ENCODE measurements at places on chromosomes 13 and 19. TPM values are rescaled to one million over a fixed set of nuclear protein-coding genes. Genes with fewer than 3 reads are reported as not detected.

DNA sequence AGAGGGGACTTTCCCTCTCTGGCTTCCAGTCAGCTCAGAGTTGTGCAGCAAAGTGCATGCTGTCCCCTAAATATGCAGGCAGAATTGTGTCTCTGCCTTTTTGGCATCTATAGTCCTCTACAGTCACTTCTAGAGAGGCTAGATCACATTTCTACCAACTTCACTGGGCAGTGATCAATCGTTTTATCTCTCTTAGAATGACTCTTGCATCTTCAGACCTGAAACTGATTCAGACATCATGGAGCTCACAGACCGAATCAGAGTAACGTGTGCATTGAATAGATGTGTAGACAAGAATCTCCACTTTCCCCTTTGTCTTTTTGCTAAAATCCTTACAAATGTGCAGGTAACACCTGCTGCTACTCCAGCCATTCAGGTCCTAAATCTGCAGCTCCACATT is 6.2 kb downstream of the ZNF253 start:
- no peak for DNase-seq

- no peak for DNase-seq
Observed at GRCh38 chr13:21336609-21337349, 122.3 kb downstream of the ZDHHC20 start.

DNA sequence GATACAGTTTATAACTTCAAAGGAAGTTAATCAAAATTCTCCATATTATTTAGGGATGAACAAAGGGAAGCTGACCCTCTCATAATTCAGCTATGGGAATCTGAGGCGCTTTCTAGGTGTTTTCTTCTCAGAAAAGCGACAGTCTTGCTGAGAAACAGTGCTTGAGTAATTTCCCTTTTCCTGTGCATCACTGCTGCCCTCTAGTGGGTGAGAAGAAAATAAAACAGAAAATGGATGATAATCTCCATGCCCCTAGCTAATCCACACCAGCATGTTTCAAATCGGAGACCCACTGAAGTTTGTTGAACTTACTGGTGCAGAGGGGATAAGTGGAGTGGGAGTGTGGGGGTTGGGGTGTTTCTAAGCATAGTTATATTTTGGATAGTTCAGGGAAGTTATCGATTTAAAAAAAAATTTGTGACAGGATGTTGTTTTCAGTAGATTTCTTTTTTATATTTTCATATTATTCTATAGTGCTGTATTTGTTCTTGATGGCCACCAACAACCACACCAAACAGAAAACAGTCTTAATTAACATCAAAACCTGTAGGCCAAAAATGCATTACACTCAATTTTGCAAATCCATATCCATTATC is 21.4 kb downstream of the LCP1 start:
- peak; percentile 54 for DNase-seq

GRCh38 chr13:91361755-91362271 is 14.3 kb downstream of the MIR17HG start:
- DNase-seq: no peak

DNA sequence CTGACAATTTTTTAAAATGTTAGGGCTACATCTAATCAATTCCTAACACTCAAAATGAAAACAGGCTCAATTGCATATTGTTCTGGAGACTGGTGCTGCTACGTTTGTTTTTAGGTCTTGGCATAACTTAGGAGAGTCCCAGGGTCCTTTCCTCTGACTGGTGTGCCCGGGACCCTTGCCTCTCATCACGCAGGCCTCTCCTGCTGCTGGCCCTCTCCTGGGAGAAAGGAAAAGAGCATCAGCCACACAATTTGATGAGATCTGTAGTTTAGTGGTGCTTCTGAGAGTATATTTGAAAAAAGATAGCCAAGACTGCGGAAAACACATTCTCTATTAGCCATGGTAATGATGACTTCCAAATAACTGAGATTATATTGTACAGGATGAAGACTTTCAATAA is 380.0 kb downstream of the KLF12 start:
- no peak for DNase-seq

DNA sequence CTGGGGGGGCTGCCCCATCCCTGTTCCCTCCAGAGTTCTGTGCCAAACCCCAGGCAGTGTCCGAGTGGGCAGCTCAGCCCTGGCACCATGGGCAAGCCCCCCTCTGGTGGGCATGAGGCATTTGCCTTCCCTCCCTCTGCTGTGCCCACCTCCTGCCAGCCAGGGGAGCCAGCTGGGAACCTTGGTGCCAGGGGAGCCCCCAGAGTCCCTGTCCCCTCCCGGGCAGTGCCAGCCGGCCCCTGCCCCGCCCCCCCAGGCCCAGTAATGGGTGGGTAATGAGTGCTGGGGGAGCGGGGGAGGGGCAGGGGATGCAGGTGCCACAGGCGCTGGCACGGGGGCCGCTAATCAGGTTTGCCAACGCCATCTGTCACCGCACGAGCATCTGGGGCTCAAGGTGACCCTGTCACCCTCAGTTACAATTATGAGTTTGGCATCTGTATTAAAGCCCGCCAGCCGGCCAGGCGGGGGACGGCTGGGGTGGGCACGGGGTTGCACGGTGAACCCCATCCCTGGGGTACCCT is 5.9 kb downstream of the DAND5 start:
- no peak for DNase-seq

- DNase-seq: no peak
Observed at GRCh38 chr19:13134626-13135025, 15.5 kb downstream of the STX10 start.

DNA sequence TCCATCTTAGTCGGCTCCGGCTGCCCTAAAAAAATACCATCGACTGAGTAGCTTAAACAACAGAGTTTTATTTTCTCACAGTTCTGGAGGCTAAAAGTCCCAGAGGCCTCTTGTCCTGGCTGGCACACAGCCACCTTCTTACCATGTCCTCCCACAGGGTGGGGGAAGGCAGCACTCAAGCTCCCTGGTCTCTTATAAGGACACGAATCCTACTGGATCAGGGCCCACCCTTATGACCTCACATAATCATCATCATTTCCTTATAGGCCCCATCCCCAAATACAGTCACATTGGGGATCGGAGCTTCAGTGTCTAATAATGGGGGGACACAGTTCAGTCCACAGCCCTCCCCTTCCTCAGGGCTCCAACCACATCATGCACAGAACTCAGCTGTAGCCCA is 2.6 kb upstream of the TUBA3C start:
- no peak for DNase-seq

GRCh38 chr19:33905937-33906577 is 109.4 kb downstream of the KCTD15 start:
- no peak for DNase-seq

DNA sequence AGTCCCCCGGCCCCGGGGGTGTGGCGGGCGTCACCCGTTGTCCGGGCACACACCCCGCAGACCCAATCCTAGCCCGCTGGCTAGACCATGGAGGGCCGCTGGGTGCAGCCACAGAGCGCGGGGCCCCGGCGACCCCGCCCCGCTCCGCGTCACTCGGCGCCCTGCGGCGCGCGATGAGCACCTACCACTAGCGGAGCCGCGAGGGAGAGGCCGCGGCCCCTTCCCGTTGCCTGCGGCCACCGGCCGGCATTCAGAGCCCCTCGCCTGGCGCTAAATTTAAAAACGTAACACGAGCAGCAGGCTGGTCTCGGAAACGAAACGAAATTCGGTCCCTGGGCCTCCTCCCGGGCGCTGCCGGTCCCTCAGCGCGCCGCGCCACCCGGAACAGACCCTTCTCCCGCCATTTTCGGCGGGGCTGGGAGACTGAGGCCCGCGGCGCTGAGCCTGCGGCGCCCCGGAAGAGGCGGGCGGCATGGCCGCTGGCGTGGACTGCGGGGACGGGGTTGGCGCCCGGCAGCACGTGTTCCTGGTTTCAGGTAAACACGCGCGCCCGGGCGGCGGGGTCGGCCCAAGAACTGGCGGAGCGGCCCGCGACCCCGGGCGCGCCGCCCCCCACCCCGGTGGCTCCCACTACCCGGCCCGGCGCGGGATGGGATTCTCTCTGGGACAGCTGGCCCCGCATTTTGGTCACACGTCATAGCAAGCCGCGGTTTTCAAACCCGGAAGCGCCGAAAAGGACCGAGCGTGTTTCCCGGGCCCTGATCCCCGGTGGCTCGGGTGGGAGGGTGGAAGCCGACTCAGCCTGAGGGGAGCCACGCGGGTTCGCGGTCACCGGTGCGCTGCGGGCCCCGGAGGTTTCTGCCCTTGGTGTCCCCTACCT is at the start of gene RNASEH2B:
Gene RNASEH2B (plus strand): TSS at position 187 of the 880 bp plus-strand sequence. CDS start 286 bp downstream, at position 473.
- DNase-seq: peak; percentile 40

GRCh38 chr13:112696869-112697465 is 7.1 kb downstream of the ATP11A start:
- DNase-seq: no peak

DNA sequence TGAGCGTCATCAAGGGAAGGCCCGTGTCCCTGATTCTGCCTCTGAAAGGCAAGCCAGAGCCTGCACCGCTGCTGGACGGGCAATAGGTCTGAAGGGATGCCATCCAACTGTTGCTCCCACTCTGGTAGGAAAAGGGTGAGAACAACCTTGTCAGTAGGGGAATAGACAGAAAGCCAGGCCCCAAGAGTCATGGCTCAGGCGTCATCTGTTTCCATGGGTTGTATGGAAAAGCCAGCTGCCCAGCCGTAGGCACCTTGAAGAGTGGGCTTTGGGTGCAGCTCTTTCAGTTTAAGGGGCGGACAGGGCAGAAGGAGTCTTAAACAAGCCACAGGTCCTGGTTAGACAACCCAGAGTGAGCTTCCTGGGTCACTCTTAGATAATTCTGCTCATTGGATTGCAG is 66.5 kb downstream of the RNF6 start:
- DNase-seq: no peak

DNA sequence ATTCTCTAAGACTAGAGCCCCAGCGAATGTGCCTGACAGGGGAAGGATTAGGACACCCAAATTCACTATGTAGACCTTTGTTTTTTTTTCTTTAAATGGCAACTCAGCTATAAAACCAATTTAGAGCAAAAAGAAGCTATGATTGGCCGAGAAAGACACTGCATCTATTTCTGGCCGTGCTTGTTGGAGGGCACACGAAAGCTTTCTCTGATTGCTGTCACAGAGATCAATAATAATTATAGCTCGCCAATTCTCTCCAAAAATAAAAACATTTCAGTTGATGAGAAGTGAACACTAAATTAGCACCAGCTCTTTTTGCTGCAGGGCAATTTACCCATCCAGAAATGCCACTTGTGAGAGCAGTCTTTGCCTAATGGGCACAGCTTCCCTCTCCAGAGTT is 31.2 kb downstream of the CBY2 start:
- DNase-seq: no peak

DNA sequence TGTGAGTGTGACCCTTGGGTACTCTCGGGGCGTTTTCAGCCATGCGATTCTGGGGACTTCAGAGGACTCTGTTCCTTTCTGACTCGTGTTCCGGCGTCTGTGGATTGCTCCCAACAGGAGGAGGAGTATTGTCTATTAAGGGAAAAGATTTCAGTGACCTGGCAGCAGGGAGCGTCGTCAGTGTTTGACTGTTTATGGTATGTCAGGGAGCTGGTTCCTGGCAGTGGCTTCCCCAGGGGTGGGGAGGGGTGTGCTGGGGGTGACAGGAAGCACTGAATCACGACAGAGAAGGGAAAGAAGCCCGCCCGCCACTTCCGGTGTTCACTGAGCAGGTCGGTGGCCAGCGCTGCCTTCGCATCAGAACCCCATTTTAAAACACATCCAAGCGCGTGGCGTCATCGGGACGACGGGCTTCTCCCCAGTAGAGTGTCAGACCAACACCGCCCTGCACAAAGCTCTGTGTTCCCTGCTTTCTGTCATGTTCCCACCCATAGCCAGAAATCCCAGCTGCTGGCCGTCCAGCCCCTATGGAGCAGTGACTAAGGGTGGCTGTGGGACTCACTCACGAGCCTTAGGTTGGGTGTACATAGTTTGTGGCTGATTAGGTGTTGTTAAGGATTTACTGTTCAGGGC is 33.8 kb downstream of the COL4A2 start:
- peak; percentile 93 for DNase-seq

DNA sequence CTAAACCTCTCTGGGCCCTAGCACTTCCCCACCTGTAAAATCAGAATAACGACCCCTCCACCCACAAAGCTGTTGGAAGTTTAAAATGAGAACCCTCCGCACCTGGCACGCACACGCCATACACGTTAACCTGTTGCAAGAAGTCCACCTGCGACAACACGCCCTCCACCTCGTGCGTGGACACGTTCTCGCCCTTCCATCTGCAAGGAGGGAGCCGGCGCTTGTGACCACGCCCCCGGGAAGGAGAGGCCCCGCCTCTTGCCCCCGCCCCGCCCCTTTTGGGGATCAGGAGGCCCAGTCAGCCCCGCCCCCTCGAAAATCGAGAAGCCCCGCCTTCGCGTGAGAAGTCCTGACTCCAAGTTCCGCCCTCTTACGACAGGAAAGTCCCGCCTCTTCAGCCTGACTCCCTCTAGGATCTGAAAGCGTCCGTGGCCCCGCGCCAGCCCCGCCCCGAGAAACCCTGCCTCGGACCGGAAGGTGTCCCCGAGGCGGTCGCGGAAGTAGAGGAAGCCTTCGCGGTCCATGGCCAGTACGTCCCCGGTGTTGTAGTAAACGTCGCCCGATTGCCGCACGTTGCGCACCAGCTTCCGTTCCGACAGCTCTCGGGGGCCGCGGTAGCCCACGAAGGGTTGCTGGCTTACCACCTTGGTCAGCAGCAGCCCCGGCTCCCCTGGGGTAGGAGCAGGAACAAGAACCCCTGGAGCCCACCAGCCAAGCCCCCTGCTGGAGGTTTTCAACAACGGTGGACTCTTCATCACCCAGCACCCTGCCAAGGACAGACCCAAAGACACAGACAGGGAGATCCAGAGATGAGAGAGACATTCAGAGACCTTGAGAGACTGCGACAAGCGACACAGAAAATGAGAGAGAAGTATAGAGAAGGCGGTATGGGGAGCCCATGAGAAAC is 12.5 kb downstream of the SLC27A5 start:
- peak; percentile 98 for DNase-seq

DNA sequence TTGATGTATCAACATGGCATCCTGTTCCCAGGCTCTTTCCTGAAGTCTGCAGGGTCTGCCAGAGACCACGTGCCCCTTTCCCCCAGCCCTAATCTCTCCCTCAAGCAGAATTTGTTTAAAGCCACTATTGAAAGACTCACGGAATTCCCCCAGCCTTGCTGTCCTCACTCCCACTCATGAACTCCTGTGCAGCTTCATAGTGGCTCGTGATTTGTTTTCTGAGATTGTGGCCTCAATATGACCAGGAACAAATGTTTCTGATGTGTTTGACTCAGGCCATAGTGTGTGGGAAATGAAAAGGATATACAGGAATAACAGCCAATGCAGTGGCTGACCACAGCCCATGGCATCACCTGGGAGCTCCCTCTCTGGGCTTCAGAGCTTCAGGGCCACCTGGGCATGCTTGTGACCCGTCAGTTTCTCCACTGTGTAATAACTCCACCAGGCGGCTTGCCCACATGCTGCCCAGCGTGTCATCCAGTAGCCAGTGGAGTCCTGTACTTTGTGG is 8.1 kb upstream of the SERPINE3 start:
- DNase-seq: no peak

- no peak for DNase-seq
Observed at GRCh38 chr13:59247171-59247570, 916.6 kb downstream of the DIAPH3 start.

Gene CGB1
- total RNA-seq: not detected

Gene C1QTNF9B
- 0.56 TPM for total RNA-seq

Gene SERPINE3
- total RNA-seq: not detected

Gene ZIM2
- not detected for total RNA-seq

Gene ATP12A
- not detected for total RNA-seq

Gene EPSTI1
- 1.1 TPM for total RNA-seq

Gene C1QTNF9
- total RNA-seq: under 0.01 TPM

Gene ITGBL1
- 22.2 TPM for total RNA-seq

Data from IMR-90 (cell line).